ENCODE measurements at places on chromosomes 4 and X. TPM values are rescaled to one million over a fixed set of nuclear protein-coding genes. Genes with fewer than 3 reads are reported as not detected.
A peak's percentile ranks its signal among the peaks of the same experiment; 100 is the strongest.

DNA sequence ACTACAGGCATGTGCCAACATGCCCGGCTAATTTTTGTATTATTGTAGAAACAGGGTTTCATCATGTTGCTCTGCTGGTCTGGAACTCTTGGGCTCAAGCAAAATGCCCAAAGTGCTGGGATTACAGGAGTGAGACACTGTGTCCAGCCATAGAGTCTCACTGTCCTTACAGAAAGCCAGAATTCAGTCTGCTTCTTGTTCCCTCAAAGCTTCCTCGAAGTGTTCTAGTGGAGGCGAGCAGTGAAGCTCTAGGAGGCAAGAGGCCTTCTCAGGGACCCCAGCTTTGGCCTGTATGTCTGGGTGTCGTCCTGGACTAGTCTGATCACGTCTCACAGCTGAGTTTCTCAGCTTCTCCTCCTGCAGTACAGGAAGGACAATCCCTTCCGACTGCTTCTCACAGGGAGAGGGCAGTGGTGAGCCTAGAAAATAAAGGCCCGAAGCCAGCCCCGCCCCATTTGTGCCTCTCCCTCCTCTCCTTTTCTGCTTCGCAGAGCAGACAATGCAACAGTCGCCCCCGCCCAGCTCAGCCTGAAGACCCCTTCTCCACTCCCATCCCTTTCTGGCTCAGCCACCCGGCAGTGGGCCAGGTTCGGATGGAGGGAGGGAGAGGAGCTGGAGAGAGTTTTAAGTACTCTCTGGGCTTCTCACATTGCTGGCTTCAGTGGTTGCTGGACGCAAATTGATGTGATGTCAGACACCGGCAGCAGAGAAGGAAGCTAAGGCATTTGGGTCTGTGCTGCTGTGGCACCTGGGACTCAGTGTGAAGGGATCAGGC is 11.1 kb upstream of the FAM3A start:
- H3K27ac ChIP-seq, result peak overlapping the region; percentile 71
- peaks cover 6% of the 10 kb centered on the region for H3K36me3 ChIP-seq
- H3K4me1 ChIP-seq, result peaks cover 14% of the 10 kb centered on the region

DNA sequence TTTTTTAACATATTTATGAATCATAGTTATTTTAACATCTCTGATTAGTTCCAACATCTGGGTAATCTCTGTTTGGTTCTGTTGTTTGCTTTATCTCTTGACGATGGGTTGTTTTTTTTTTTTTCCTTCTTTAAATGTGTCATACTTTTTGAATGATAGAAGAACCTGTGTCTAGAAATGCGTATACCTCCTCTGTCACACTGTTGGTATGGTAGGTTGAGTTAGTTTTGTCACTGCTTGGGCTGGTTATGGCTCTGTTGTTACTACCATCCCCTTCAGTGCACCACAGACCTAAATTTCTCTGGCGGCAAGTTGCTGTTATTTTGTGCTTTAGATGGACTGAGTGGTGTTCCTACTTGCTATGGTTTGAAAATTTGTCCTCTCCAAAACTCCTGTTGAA is 16.8 kb downstream of the STIM2 start:
- peak overlapping the region; percentile 89 for H3K27ac ChIP-seq
- H3K27me3 ChIP-seq, result no peaks in the 10 kb centered on the region
- no peak for DNase-seq
- peaks cover 58% of the 10 kb centered on the region for H3K4me1 ChIP-seq
- H3K36me3 ChIP-seq, result peaks cover 23% of the 10 kb centered on the region
- H3K4me3 ChIP-seq, result no peak overlapping the region

DNA sequence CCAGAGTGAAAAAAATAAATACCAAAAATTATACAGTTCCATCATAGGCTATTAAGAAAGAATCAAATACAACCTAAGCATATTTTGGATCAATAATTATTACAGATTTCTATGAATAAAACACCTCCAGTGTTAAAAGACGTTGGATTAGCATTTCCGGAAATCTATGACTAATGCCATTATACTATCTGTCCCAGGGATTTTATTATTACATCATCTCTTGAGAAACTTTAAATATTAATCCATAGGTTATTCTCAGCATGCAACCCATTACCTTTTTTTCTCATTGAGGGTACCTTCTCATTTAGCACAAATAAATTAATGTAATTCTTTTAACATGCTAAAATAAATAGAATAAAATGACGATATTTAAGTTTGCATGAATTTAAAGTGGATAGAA is 44.6 kb downstream of the CXorf58 start:
- H3K27ac ChIP-seq, result no peak overlapping the region
- no peak for DNase-seq
- H3K36me3 ChIP-seq, result peaks cover 6% of the 10 kb centered on the region
- H3K4me1 ChIP-seq, result peaks cover 12% of the 10 kb centered on the region
- H3K4me3 ChIP-seq, result peak overlapping the region; percentile 61
- H3K27me3 ChIP-seq, result no peaks in the 10 kb centered on the region

DNA sequence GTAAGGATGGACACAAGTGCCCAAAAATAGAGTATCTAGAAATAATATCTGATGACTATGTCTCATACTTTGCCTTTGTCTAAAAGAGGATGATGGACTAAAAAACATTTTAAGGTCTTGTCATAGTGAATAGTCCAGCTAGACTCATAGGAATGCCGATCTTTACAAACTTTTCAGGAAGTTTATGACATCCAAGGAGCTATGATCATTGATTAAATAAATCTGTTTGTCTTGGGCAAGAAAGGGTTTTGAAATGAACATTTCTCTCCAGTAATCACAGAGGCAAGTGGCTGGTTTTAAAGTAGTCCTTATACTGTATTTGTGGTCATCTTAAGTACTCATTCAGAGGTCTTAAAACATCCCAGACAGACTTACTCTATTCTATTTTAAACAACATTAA is 109.8 kb downstream of the MAPK10 start:
- no peak overlapping the region for H3K27ac ChIP-seq
- DNase-seq, result no peak
- no peaks in the 10 kb centered on the region for H3K36me3 ChIP-seq

- H3K27me3 ChIP-seq, result no peaks in the 10 kb centered on the region
- H3K27ac ChIP-seq, result no peak overlapping the region
- H3K36me3 ChIP-seq, result peaks cover 11% of the 10 kb centered on the region
- H3K4me1 ChIP-seq, result no peaks in the 10 kb centered on the region
Measured at GRCh38 chr4:138217567-138217966, 24.6 kb downstream of the SLC7A11 start.

DNA sequence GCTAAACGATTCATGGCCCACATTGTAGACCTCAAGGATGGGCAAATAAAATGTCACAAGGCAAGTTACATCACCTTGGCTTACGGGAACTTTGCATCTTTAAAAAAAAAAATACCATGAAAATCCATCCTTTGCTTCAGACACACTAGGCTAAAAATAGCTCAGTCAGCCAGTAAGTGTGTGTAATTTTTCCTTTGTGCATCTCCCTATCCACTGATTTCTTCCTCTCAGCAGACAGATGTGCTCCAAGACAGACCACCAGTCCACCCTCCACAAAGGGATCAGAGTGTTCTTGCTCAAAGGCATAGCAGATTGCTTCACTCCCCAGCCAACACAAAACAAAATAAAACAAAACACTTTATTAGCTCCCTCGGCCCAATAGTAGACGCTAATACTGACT is 14.6 kb downstream of the LDB2 start:
- no peaks in the 10 kb centered on the region for H3K4me1 ChIP-seq
- no peaks in the 10 kb centered on the region for H3K36me3 ChIP-seq
- no peak overlapping the region for H3K4me3 ChIP-seq
- no peak overlapping the region for H3K27ac ChIP-seq

DNA sequence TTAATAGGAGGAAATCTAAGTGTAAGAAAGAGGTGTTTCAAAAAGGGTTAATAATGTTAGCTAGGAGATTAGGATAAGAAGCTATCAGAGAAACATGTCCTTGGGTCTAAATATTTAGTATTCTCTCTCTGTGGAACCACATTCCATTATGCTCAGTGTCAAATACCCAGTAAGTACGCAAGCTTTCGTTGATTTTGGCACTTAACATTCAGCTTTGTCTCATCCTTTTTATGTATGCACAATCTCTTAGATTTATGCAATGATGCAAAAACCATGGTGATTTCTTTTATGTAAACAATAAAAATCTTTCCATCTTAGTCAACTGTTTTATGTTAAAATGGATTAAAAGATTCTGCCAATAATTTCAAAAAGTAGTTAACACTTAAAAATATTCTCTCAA is 129.2 kb downstream of the KLHL13 start:
- H3K4me1 ChIP-seq, result no peaks in the 10 kb centered on the region
- no peak for DNase-seq
- H3K36me3 ChIP-seq, result no peaks in the 10 kb centered on the region

GRCh38 chr4:151417766-151418376 is 8.9 kb downstream of the FHIP1A start:
- peaks cover 2% of the 10 kb centered on the region for H3K4me1 ChIP-seq
- peaks cover 16% of the 10 kb centered on the region for H3K27me3 ChIP-seq
- no peak overlapping the region for H3K4me3 ChIP-seq
- no peaks in the 10 kb centered on the region for H3K36me3 ChIP-seq
- no peak overlapping the region for H3K27ac ChIP-seq

GRCh38 chrX:69027181-69028005 is 137.9 kb downstream of the PJA1 start:
- DNase-seq, result peak; percentile 22
- no peaks in the 10 kb centered on the region for H3K27me3 ChIP-seq
- no peak overlapping the region for H3K4me3 ChIP-seq

GRCh38 chr4:165210566-165210965 is 3.2 kb downstream of the KLHL2 start:
- peak overlapping the region; percentile 35 for H3K27ac ChIP-seq
- peak overlapping the region; percentile 57 for H3K4me3 ChIP-seq
- peaks cover 30% of the 10 kb centered on the region for H3K36me3 ChIP-seq

DNA sequence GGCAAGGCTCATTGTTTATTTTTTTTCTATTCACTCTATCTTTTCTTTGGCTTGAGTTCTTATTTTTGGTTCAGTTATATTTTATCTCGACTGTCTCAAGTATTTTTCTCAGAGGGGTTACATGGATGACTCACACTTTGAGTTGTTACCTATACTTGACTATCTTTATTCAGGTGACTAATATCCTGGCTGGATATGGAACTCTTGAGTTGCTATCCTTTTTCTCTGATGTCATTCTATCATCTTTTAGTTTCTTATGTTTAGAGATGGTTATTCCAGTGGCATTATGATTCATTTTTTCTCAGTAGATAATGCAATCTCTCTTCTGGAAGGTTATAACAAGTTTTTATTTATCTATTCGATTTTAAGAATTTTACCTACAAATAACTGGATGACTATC is 117.9 kb downstream of the COX18 start:
- no peaks in the 10 kb centered on the region for H3K4me1 ChIP-seq
- H3K36me3 ChIP-seq, result no peaks in the 10 kb centered on the region
- H3K27me3 ChIP-seq, result no peaks in the 10 kb centered on the region
- DNase-seq, result no peak
- no peak overlapping the region for H3K27ac ChIP-seq

DNA sequence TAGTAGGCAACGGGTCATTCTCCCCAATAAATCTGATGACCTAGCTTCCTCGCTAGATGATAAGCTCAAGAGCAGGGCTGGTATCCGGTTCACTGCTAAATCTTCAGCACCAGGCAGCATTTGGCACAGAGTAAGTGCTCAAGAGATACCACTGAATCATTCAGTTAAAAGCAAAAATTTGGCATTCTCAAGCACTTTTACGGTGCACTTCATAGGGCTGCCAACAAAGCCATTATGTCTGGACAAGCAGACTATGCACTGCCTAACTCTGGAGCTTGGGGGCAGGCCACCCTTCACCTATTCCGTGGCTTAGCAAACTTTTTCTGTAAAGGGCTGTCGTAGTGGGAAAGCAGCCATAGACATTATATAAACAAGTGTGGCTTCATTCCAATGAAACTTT is 23.8 kb upstream of the CXorf38 start:
- no peaks in the 10 kb centered on the region for H3K4me1 ChIP-seq
- H3K27me3 ChIP-seq, result no peaks in the 10 kb centered on the region
- H3K36me3 ChIP-seq, result peaks cover 37% of the 10 kb centered on the region
- H3K27ac ChIP-seq, result no peak overlapping the region

- H3K27ac ChIP-seq, result no peak overlapping the region
- H3K27me3 ChIP-seq, result peaks cover 27% of the 10 kb centered on the region
- H3K4me3 ChIP-seq, result no peak overlapping the region
- DNase-seq, result no peak
Measured at GRCh38 chrX:123188081-123188480, 4.0 kb downstream of the GRIA3 start.

- DNase-seq, result peak; percentile 93
- H3K4me3 ChIP-seq, result peak overlapping the region; percentile 95
- peaks cover 31% of the 10 kb centered on the region for H3K4me1 ChIP-seq
- no peaks in the 10 kb centered on the region for H3K27me3 ChIP-seq
Measured at GRCh38 chr4:145179281-145179860, 1.0 kb downstream of the OTUD4 start.

DNA sequence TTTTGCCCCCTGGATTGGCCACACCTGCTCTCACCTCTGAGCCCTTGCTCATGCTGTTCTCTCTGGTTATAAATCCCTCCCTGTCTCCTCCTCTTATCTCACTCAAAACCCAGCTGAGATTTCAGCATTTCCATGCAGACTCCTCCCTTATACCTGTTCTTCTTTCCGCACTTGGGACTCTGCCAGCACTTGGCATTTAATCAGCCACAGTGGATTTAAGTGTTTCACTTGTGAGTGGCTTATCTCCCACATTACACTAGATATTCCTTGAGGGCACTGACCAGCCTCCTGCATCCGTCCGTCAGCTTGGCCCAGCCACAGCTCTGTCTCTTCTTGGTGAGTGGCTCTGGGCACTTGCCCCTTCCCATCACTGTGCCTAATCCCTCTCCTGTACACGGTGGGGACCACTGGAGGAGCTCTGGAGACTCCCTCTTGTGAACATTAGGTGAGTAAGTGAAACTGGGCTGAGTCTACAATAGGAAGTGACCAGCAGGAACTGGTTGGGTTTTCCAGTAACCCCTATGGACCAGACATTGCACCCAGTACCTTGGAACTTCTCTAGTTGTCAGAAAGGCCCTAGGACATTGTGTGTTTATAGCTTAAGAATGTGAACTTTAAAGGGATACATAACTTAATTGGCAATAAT is 19.9 kb downstream of the FGFBP1 start:
- H3K36me3 ChIP-seq, result no peaks in the 10 kb centered on the region
- no peak overlapping the region for H3K4me3 ChIP-seq
- H3K4me1 ChIP-seq, result no peaks in the 10 kb centered on the region
- DNase-seq, result no peak
- H3K27ac ChIP-seq, result no peak overlapping the region

- H3K4me1 ChIP-seq, result no peaks in the 10 kb centered on the region
- H3K27me3 ChIP-seq, result no peaks in the 10 kb centered on the region
- no peak for DNase-seq
- no peaks in the 10 kb centered on the region for H3K36me3 ChIP-seq
- no peak overlapping the region for H3K4me3 ChIP-seq
Measured at GRCh38 chr4:30929649-30930048, 209.5 kb downstream of the PCDH7 start.

DNA sequence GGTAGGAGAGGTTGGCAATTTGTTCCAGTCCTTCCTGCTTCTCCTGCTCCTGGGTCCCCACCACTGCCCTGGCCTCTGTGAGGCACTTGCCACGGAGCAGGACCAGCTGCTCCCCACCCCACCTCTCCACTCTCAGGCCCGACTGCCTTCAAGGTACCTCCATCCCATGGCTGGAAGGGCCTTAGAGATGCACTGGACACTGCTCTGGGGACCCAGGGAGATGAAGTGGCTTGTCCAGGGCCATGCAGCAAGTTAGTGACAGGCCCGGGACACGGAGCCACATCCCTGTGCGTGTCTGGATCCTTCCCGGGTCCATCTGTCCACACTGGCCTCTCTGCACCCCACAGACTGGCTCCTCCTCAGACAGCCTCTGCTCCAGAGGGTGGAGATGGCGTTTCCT is 105.3 kb downstream of the CPZ start:
- H3K27me3 ChIP-seq, result no peaks in the 10 kb centered on the region
- no peaks in the 10 kb centered on the region for H3K36me3 ChIP-seq
- H3K27ac ChIP-seq, result no peak overlapping the region
- no peak for DNase-seq
- H3K4me1 ChIP-seq, result no peaks in the 10 kb centered on the region

Gene SAGE1
- not detected for total RNA-seq

Gene USP17L27
- not detected for total RNA-seq

Gene SPANXN5
- not detected for total RNA-seq

Gene MAGED4
- total RNA-seq, result not detected

Gene GALNT7
- total RNA-seq, result 26.7 TPM

Gene SMIM10L2A
- 1.2 TPM for total RNA-seq

Gene OPRPN
- total RNA-seq, result not detected
